ENCODE measurements at places on chromosomes 7 and 10.
A peak's percentile ranks its signal among the peaks of the same experiment; 100 is the strongest.

DNA sequence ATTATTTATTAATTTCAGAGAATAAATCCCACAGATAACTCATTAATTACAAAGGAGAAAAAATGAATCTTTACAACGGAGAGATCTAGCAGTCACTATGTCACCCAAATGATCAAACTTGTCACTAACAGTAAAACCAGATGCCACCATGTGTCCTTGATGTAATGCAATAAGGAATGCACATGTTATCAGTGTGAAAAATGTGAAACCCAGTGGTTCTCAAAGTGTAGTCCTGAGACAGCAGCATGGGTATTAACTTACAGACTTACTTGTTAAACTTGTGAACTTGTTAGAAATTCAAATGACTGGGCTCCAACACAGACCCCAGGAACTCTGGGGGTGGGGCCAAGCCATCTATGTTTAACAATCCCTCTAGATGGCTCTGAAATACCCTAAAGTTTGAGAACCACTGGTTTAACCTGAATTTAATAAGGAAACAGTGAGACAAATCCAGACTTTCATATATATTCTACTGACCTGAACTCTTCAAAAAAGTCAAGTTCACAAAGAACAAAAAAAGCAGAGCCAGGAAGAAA is 77.4 kb downstream of the RNLS start:
- no peak for DNase-seq

DNA sequence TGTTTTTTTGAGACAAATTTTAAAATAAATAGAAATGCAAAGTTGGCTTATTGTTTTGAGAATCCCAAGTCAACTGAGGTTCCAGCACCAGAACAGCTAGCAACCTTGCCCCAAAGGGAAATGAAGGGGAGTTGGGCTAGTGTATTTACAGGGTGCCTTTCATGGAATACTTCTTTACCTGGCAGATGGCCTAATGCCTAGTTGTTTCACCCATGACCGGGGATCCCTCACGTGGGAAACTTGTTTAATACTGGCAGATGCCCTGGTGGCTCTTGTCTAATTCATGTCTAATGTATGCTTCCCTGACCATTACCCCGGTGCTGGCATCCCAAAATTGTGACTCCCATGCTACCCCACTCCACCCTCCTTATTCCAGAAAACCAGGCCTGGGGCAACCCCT is 861.1 kb upstream of the ZWINT start:
- no peak for DNase-seq

DNA sequence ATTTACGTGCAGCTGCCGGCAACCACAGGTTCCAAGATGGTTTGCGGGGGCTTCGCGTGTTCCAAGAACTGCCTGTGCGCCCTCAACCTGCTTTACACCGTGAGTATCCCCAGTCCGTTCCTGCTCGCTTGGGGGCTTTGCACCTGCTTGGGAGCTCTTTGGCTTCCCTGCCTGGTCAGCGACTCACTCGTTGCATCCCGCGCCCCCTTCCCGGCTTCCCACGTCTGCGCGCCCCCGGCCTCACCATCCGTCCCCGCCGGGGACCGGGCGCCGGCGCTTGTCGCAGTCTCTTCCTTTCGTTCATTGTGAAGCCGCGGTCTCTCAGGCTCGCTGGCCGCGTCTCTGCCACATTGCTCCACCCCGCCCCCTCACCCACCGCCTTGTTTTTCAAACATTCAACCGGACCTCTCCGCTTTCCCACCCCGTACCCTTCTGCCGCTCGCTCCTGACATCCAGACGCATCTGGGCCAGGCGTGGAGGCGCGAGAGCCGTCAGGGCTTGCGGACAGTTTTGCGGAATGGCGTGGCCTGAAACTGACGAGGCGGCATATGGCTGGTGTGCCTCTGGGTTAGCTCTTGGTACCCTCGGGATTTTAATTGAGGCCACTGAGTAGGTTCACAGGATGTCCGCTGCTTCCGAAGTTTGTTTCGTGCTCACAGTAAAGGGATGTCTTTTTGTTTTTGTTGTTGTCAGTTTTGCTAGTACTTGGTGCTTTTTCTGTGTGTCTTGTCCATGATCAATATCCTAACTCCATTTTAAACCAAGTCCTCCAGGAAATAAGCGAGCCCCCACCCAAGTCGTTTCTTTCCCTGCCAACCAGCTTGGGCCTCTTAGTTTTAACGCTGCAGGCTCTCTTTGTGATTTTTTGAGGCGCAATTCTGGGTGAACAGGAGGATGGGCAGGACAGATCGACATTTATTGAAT is 639 bp downstream of the TSPAN13 start:
- no peak for DNase-seq

DNA sequence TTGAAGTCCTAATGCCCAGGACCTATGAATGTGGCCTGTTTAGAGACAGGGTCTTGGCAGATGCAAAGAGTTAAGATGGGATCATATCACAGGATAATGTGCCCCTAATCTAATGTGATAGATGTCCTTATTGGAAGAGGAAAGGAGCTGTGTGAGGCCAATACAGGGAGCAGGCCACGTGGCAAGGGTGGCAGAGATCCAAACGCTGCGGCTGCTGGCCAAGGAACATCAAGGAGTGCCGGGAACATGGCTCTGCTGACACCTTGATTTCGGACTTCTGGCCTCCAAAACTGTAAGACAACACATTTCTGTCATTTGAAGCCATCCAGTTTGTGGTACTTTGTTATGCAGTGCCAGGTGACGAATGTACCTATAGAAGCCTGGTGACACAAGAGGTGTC is 37.7 kb upstream of the EZH2 start:
- DNase-seq, result no peak

DNA sequence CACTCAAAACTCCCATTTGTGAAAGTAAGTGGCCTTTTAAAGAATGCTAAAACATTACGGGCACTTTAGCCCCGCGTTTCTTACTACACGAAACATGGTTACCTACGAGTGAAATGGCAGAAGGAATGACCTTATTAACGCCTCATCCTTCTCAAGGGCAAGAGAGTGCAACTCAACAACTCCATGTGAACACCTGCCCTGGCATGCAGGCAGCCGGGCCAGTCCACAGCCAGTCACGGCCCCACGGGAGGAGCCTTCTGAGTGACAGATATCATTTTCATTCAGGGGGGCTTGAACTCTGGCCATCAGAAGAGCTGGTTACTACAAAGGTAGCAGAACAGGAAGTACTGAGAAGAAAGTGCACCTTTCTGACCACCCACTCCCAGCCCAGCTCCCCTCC is 236.1 kb downstream of the PTPRN2 start:
- no peak for DNase-seq

DNA sequence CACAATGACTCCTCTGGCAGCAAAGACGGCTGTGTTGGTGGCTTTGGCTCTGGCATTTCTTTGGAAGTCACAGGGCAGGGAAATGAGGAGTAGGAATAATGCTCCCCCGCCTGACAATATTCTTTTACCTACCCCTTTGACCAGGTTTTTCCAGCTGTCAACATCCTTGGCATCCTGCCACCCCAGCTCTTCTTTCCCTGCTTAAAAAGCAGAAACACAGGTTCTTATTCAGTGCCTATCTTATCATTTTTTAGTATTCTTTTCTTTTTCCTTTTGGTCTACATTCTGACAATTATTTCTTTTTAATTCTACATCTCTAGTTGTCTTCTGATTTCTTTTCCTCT is 97.7 kb downstream of the CREB5 start:
- no peak for DNase-seq

GRCh38 chr10:59872892-59873463 is 33.4 kb downstream of the CCDC6 start:
- DNase-seq, result peak; percentile 26

DNA sequence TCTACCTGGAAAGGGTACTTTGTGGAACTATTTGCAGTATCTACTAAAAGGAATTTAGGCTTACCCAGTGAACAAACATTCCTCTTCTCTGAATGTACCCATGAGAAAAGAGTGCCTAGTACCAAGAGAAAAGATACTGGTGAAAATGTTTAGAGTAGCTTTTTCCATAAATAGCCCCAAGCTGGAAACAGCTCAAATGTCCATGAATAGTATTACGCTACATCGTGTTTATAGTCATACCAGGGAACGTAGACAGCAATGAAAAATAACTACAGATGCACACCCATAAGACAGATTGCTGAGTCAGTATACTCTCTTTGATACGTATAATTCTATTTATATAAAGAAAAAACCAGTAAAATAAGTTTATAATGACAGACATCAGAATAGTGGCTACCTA is 285.9 kb downstream of the KLF6 start:
- no peak for DNase-seq

DNA sequence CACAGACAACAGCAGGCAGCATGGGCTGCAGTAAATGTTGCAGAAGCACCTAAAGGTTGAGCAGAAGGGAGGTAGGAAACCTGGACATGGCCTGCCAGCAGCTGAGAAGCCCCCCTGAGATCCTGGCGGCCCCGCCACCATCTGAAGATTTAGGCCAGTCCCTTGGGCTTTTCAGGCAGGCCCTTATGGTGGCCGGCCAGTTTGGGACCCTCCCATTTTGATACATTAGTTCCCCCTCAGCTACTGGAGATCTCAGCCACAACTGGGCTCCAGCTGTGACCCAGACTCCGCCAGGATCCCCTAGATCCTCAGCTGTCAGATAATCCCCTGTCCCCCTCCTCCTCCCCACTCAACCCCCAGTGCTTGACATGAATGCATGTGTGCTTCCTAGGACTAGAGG is 34.4 kb downstream of the ZNF783 start:
- DNase-seq, result no peak

- DNase-seq, result peak; percentile 28
These were observed 11.2 kb downstream of the SLC13A4 start for GRCh38 chr7:135716677-135717238.

DNA sequence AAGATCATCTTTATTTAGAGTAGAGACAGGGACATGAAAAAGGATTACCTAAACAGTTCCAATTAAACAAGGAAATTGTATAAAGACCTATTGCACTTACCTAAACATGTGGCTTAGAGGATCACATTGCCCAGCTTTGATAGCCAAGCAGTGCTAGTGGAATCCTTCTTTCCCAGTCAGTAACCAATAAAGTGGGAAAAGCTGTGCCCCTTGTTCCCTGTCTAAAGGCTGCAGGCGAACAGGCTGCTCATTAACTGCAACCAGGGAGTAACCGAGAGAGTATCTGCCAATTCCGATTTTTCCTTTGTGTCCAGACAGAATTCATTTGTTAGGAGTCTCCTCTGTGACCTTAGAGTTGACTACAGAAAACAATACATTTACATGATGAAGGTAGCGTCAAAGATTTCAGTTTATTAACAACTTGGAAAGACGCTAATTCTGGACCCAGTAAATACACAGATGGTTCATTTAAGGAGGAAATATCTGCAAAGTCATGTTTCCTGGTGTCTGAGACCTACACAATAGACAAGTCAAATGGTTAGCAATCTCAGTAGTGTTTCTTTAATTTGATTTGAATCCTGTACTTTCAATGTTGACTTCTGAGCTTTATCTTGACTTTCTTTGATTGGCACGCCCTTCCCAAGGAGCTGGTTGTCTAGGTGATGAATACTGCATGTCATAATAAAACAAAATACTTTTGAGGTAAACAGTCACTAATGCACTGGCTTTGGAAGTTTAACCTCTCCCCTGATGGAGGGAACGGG is 57.3 kb upstream of the MET start:
- DNase-seq, result no peak

DNA sequence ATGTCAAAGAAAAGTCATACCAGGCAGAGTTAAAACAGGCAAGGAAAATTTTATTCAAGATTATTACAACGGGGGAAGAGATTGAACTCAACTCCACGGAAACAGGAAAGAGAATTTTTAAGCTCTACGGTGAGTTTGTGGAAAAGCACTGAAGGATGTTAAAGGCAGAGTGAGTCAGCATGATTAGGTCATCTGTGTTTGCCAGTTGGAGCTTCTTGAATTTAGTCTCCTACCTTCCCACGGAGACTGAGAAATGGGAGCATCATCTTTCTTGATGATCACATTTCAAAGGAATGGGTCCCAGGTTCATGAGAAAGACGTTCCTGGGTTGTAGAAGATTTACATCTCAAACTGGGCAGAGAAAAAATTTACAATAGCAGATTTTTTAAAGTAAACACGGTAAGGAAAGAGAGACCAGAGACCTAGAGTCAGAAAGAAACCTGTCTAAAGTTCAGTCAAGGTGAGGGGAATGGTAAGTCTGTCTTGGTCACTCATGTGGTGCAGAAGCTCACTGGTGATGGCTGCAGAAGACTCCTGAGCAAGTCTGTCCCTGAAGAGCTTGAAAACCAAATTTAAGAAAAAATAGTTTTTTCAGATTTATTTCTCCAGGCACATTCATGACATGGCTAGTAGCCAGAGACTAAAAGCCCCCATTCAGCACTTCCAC is 516.9 kb upstream of the LRRN3 start:
- DNase-seq, result no peak

GRCh38 chr10:127012769-127013152 is 107.5 kb downstream of the DOCK1 start:
- DNase-seq, result no peak

DNA sequence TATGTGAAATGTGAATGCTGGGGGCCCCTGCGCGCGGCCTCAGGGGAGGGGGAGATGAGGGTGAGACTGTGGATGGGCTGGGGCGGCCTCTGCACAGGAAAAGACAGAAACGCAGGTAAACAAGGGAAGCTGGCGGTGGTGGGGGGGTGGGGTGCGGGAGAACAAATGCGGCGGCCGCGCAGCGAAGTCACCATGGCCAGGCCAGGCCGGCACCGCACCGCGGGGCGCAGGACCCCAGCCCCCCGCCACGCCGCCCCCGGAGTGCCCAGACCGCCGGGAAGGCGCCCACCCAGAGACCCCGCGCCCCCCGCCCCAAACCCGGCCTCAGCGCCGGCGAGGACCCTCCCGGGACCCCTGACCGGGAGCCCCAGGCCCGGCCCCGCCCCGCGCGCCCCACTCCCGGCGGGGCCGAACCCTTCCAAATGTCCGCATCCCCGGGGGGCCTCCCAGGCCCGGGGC is 14.5 kb upstream of the DNAAF5 start:
- no peak for DNase-seq

DNA sequence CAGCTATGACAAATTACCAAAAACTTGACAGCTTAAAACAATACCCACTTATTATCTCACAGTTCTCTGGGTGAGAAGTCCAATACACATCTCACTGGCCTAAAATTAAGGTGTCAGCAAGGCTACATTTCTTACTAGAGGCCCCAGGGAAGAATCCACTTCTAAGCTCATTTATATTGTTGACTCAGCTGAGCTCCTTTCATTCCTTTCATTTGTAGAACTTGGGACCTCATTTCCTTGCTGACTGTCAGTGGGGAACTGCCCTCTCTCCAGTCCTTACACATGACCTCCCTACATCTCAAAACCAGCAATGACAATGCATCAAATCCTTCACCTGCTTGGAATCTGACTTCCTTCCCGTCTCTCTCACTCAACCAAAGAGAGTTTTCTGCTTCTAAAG is 240.3 kb downstream of the IPMK start:
- DNase-seq, result no peak

DNA sequence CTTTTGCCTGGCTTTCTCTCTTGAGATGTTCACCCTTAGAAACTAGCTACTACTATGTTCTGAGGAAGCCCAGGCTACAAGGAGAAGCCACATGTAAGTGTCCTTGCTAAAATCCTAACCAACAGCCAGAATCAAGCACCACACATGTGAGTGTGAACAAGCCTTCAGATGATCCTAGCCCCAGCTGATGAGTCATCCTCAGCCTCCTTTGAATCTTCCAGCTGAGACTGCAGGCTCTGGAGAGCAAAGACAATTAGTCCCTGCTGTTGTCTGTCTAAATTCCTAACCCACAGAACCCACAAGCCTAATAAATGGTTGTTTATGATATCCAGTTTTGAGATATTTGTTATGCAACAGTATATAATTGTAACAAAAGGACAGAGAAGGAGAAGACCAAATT is 92.8 kb upstream of the TAC1 start:
- DNase-seq, result no peak
